Activated naive CD8-positive, alpha-beta T cell treated with anti-CD3 and anti-CD28 coated beads for 36 hours (primary cell): ENCODE measurements at places on chromosomes 7 and 10. TPM values are rescaled to one million over a fixed set of nuclear protein-coding genes. Genes with fewer than 3 reads are reported as not detected.

GRCh38 chr10:23824822-23825221, 384.1 kb upstream of the KIAA1217 start:
- DNase-seq: no peak

DNA sequence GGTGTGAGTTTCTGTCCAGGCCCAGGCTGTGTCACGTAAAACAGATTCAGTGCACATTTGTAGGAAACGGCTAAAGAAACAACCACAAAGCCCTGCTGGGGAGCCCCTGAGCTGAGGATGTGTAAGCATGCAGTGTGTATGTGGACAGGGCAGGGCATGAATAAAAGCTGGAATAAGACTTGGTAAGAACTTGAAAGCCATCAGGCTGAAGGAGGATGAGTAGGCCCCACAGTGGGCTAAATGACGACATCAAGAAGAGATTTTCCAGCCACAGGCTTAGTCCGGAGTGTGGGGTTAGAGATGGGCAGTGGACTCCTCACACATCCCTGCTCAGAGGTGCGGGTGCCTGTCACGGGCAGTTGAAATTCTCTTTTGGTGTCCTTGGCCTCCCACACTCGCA, 270.7 kb upstream of the BMPER start:
- no peak for DNase-seq

- DNase-seq: no peak
Measured at GRCh38 chr7:158633055-158633956, 45.7 kb upstream of the PTPRN2 start.

- DNase-seq: no peak
Measured at GRCh38 chr7:76364198-76364584, 5.4 kb upstream of the YWHAG start.

DNA sequence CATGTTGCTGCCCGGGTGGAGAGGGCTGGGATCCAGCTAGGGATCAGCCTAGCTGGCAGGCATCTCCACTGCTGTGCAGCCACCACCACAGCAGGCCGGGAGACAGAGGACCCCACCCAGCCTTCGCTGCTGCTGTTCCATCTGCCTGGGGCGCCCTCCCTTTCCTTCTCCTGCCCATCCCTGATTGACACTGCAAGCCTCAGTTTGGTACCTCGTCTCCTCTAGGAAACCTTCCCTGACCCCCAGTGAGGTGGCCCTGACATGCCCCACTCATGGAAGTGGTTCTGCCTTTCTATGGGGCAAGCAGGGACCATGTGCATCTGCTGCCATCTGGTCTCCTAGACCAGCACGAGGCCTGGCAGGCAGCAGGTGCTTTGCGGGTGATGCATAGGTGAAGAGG, 30.4 kb upstream of the DPYSL4 start:
- DNase-seq: no peak

- no peak for DNase-seq
Measured at GRCh38 chr10:62330213-62330612, 44.0 kb upstream of the ZNF365 start.

GRCh38 chr7:2968616-2969397, 74.9 kb downstream of the CARD11 start:
- no peak for DNase-seq

CFAP46 gene
- 1.5 TPM for total RNA-seq

DNA sequence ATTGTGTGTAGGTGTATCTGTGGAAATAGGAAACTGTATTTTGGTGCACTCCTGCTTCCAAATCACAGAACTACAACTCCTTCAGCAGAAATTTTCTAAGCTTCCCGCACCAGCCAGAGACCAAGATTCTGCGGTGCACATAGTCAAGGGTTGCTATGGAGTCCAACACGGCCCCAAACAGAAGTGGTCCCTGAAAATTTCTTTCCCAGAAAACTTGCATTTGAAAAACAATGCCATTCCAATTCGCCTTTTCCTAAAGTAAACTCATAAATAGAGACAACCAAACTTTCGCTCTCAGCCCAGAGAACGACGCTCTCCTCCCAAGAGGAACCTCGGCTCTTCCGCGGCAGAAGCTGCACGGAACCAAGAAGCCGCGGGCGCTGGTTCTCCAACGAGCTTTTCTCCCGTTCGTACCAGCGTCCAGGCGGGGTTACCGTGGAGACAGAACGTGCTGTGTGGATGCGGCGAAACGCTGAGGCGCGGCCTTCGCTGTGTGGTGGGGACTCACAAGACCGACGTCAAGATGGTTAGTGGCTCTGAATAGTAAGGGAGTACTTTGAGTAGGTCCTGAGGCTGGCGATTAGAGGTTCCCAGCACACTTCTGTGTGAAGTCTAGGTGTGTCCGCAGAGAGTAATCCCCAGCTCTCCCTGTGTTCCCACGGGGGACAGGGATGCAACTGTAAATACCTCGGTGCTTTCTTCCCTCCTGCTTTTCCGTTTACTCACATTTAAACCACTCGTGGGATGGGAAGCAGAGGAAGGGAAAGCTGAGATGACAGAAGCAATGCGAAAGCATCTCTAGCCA, 24.0 kb upstream of the ZC3HAV1 start:
- peak; percentile 88 for DNase-seq

CLDN3 gene
- total RNA-seq: not detected

- no peak for DNase-seq
Measured at GRCh38 chr10:132506711-132507408, 30.7 kb upstream of the INPP5A start.

EGR2 gene
- 53.2 TPM for total RNA-seq

NPTX2 gene
- not detected for total RNA-seq

FEZF1 gene
- not detected for total RNA-seq

DNA sequence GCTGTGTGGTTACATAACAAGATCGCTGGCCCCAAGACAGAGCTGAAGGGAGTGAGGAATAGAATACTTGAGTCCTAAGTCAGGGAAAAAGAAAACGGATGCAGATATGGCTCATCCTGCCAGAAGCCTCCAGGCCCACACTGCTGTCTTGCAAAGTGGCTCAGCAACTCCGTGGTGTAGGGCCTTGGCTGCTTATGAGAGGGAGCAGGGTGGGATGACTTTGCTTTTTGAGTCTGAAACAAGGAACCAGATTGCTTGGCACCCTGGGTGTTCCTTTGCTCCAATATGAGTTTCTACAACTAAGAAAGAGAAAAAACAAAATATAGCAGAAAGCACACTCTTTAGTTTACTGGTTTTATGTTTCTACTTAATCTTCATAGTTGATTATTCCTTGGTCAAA, 193.8 kb upstream of the WDR11 start:
- DNase-seq: no peak
